Right ventricle myocardium superior (tissue), 1 donor: ENCODE measurements at places on chromosomes 7 and 10. TPM values are rescaled to one million over a fixed set of nuclear protein-coding genes. Genes with fewer than 3 reads are reported as not detected.

Gene NEUROD6
- not detected for total RNA-seq

Gene DDC
- total RNA-seq: not detected

DNA sequence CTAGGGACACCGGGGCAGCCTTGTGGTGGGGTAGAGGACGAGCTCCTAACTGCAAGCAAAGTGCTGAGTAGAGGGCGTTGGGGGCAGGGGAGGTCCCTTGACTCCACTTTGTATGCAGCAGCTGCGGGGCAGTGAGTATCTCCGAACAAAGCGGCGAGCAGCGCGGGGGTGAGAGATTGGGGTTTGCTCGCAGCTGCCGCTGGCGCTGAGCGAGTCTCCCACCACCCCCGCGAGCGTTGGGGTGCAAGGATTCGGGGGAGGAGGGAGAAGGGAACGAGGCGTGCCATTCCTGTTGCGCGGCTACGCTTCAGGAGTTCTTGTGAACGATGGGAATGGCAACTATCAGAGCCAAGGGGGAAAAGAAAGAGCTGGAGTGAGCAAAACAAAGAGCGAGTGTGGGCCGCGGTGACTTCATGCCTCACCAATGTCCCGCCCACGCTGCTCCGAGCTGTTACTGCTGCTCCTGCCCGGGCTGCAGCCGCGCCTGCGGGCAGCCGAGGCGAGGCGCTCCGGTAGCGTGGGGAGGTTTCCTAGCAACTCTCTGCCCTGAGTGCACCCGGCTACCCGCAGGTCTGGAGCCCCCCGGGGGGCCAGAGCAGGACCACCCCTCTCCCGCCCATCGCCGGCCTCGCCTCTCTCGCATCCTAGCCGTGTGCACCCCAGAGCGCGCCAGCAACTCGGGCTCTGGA is at the start of gene ITGB8:
TSS of gene ITGB8 (plus strand) at position 662 of the 689 bp plus-strand sequence. CDS start 907 bp downstream, outside the sequence.
- DNase-seq: peak; percentile 88

GRCh38 chr10:56928714-56929113 is 567.7 kb upstream of the ZWINT start:
- no peak for DNase-seq

DNA sequence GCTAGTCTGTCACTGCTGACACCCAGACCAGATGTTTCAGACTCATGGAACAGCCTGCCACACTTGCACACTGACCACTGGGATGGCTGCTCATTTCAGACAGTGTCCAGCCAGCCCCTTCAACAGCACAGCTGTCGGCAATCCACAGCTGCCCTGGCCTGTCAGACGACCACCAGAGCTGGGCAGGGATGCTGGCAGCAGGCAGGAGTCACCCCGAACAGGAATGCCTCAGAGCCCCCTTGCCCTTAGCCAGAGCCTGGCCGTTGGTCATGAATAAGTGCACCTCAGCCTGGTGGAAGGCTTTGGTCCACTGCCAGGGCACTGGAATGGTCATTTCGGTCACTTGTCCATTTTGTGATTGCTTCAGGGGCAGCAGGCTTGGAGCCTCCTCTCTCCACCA is 149.6 kb upstream of the TCERG1L start:
- no peak for DNase-seq

DNA sequence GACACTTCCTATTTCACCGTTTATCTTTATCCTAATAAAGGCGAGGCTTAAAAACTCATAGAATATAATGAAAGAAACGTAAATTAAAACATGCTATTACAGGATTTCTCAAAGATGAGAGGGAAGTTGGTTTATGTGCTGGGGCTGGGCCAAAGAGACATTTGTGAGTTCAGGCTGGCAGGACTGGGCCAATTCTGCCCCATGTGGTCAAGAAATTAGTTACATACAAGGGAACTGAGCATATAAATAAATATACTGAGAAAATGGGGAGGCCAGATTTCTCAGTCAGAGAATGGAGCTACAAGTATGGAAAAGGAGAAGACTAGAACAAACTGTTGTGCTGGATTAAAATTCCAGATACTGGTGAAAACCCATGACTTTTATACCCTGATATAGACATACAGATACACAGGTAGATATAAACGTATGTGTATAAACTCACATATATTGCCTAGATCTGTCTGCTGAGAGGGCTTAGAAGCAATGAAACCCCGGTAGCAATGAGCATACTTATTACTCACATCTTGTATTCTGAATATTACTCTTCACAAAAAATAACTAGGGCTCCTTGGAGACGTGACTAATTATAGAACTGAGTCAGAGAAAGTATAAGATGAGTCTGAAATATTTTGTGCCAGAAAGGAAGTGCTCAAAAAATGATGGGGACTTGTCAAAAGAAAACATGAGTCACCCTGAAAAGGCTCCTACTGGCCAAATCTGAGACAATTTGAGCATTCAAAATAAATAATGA is 155.7 kb upstream of the FGFR2 start:
- no peak for DNase-seq
